ENCODE measurements at places on chromosomes 16 and 17.

DNA sequence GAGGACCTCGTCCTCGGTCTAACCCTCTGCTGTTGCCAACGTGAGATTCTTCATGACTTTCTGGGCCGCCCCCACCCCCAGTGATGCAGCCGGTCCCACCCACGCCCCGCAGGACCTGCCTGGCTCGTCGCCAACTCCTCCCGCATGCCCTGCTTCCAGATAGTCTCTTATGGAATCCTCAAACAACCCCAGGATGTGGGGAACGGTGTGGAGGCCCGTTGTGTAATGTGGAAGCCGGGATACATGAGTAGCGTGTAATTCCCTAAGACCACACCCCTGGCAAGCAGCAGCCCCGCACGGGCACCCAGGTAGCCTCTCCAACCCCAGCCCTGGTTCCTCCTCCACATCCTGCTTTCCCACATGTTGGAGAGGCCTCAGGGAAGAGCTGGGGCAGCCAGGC is 275.9 kb downstream of the C16orf95 start:
- no peak for DNase-seq
- H3K36me3 ChIP-seq = no peaks in the 10 kb centered on the region
- H3K4me1 ChIP-seq = peaks cover 7% of the 10 kb centered on the region
- no peak overlapping the region for H3K4me3 ChIP-seq
- H3K27me3 ChIP-seq = no peaks in the 10 kb centered on the region

DNA sequence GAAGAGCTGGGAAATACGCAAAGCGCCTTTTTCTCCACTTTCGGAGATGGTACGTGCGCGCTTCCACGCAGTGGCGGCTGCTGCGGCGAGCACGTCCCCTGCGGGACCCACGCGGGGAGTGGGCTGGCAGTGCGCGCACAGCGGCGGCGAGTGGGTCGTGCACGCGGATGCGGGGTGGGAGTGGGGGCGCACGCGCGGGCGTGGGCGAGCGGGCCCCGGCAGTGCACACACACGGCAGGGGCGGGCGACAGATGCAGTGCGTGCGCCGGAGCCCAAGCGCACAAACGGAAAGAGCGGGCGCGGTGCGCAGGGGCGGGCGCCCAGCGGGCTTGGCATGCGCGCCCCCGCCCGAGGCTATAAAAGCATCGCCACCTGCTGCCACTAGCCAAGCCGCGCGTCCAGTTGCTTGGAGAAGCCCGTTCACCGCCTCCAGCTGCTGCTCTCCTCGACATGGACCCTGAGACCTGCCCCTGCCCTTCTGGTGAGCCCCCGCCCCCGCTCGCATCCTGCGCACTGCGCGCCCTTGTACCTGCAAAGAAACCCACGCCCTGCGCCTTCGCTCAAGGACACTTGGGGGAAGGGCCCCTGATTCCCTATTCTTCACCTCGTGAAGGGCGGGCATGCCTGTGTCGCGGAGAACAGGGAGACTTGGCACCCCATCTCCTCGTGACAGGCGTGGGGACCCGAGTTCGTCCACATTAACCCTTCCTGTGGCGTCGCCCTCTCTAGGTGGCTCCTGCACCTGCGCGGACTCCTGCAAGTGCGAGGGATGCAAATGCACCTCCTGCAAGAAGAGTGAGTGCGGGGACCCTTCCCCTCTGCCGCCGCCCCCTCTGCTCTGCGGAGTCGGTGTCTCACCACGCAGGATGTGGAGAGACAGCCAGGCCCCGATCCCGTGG is at the start of gene MT3:
TSS of gene MT3 (plus strand) at position 388 of the 899 bp plus-strand sequence. CDS start at position 451, 63 bp downstream.
- H3K4me1 ChIP-seq = peaks cover 10% of the 10 kb centered on the region
- peaks cover 66% of the 10 kb centered on the region for H3K27me3 ChIP-seq
- no peak within 1 kb of the TSS for H3K27ac ChIP-seq
- peak within 1 kb of the TSS; percentile 70 for H3K4me3 ChIP-seq
- DNase-seq = no peak

- H3K36me3 ChIP-seq = peaks cover 6% of the 10 kb centered on the region
- H3K4me1 ChIP-seq = no peaks in the 10 kb centered on the region
Observed at GRCh38 chr17:58985367-58985766, 121.3 kb downstream of the TRIM37 start.

GRCh38 chr16:86227041-86227440 is 283.3 kb upstream of the FOXF1 start:
- no peak for DNase-seq
- H3K36me3 ChIP-seq = no peaks in the 10 kb centered on the region
- peaks cover 54% of the 10 kb centered on the region for H3K27me3 ChIP-seq
- H3K27ac ChIP-seq = no peak overlapping the region
- H3K4me1 ChIP-seq = no peaks in the 10 kb centered on the region

DNA sequence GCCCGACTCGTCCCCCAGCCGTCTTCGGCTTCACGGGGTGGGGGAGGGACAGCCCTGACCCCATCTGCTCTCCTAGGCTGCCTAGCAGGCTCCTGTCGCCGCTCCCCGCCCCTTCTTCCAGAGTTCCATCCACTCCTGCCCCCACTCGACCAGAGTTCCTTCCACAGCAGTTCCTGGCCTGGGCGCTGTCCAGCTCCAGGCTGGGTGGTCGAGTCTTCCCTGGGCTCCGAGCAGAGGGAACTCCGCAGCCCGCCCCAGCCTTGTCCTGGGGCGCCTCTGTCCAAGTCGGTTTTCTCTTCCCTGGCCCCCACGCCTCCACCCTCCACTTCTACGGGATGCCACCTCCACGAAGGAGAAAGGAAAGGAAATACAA is 1.4 kb downstream of the PYY start:
- peak; percentile 23 for DNase-seq
- H3K27me3 ChIP-seq = peaks cover 69% of the 10 kb centered on the region
- peaks cover 11% of the 10 kb centered on the region for H3K4me1 ChIP-seq
- no peak overlapping the region for H3K4me3 ChIP-seq
- no peak overlapping the region for H3K27ac ChIP-seq
- peaks cover 7% of the 10 kb centered on the region for H3K36me3 ChIP-seq

DNA sequence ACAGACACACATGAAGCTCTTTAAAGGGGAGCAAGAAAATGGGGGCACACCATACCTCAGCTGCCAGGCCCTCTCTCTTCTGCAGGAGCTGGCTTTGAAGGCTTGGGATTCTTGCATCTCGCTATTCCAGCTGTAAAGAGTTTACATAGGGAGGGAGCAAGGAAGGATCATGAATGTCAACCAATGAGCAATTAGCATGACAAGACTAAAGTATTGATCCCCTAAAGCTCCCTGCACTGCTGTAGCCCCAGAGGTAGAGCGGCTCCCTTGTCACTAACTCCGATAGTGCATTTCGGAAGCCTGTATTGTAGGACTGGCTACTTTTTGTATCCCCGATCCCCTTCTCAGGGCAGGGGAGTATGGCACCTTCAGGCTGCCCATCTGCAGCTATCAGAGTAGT is 113.4 kb upstream of the PMFBP1 start:
- no peaks in the 10 kb centered on the region for H3K4me1 ChIP-seq
- no peaks in the 10 kb centered on the region for H3K36me3 ChIP-seq
- no peak overlapping the region for H3K4me3 ChIP-seq
- no peaks in the 10 kb centered on the region for H3K27me3 ChIP-seq
- DNase-seq = no peak

DNA sequence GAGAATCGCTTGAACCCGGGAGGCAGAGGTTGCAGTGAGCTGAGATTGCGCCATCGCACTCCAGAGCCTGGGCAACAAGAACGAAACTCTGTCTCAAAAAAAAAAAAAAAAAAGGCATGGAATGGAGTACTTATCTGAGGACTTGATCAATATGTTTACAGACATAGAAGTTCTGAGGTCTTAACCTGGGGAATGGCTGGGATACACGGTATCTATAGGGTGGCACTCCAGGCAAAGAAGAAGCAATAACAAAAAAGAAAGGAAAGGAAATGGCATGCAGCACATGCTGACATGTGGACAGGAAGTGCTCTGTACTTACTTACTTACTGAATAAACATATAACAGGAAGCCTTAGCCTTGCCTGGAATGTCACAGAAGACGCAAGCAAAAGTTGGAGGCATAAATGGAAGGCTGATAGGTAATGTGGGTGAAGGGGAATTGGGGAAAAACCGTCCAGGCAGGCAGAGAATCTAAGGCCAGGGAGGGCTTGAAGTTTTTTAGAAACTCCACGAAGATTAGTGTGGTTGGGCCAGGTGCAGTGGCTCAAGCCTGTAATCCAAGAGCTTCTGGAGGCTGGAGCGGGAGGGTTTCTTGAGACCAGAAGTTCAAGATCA is 10.1 kb upstream of the SPOP start:
- no peaks in the 10 kb centered on the region for H3K4me1 ChIP-seq
- H3K4me3 ChIP-seq = no peak overlapping the region
- no peaks in the 10 kb centered on the region for H3K27me3 ChIP-seq
- DNase-seq = peak; percentile 56
- no peak overlapping the region for H3K27ac ChIP-seq

DNA sequence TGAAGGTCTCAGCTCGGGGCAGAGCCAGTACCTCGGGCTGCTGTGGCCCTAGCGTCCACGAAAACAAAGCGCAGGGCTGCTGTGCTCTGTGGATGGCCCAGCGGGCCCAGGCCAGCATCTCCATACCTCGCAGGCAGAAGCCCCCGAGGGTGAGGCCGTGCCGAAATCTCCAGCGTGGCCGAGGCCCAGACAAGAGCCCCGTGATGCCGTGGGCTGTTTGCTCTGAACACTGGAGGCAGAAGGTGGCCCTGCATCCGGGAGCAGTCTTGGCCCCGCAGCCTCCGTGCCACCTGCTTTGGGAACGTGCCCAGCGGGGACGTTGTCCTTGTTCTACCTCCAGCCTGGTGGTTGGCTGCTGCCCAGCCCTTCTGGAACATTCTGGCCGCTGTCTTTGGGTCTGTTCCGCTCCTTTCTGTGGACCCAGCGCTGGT is 121.4 kb downstream of the BANP start:
- peaks cover 7% of the 10 kb centered on the region for H3K4me1 ChIP-seq
- H3K27me3 ChIP-seq = no peaks in the 10 kb centered on the region
- H3K27ac ChIP-seq = no peak overlapping the region
- DNase-seq = no peak

- no peak overlapping the region for H3K27ac ChIP-seq
- no peaks in the 10 kb centered on the region for H3K27me3 ChIP-seq
- peaks cover 3% of the 10 kb centered on the region for H3K4me1 ChIP-seq
- no peaks in the 10 kb centered on the region for H3K36me3 ChIP-seq
Observed at GRCh38 chr17:65690626-65691310, 129.3 kb upstream of the AXIN2 start.

DNA sequence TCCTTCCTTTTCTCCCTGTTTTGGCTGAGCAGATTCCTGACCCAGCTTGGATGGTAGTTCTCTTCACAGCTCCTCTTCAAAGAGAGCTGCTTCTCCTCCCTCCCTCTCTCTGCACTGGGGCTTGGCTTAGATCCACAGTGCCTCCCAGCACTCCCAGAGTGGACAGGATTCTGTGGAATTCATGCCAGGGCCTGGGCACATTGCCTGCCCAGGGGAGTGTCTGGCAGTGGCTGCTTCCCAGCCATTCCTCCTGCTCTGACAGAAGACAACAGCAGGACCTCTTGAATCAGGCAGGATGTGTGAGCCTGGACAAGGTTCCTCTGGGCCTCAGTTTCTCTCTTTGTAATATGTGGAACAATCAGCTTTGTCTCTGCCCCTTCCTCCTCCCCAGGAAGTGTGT is 4.5 kb upstream of the MMP28 start:
- H3K4me3 ChIP-seq = no peak overlapping the region
- no peak for DNase-seq
- no peak overlapping the region for H3K27ac ChIP-seq
- H3K4me1 ChIP-seq = peaks cover 9% of the 10 kb centered on the region

DNA sequence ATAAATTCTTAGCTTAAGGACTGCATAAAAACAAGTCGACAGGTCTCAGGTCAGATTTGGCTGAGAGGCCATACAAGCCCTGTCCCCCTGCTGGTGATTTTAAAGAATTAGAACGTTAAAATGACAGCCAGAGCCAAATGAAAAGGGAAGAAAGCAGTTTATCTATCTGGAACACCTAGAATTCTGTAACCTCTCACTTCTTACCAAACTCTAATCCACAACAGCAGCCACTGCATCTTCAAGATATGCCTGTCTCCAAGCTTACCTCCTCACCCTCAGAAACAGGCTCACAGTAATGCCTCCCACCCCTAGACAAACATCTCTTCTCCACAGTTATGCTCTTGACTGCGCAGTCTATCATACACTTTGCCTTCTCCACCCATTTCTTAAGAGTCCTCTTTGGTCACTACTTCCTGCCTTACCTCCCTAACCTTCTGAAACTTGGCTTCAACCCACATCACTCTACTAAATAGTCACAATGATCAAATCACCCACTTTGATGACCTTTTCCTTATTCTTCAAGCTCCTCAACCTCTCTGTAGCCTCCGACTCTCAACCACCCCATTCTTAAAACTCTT is 14.2 kb downstream of the ANKFY1 start:
- H3K27ac ChIP-seq = no peak overlapping the region
- H3K4me3 ChIP-seq = no peak overlapping the region
- H3K27me3 ChIP-seq = no peaks in the 10 kb centered on the region
- peaks cover 13% of the 10 kb centered on the region for H3K36me3 ChIP-seq
- peaks cover 5% of the 10 kb centered on the region for H3K4me1 ChIP-seq
- DNase-seq = peak; percentile 61

- H3K27ac ChIP-seq = no peak overlapping the region
- peaks cover 5% of the 10 kb centered on the region for H3K4me1 ChIP-seq
- peaks cover 3% of the 10 kb centered on the region for H3K27me3 ChIP-seq
- DNase-seq = no peak
- H3K4me3 ChIP-seq = no peak overlapping the region
Observed at GRCh38 chr17:156094-156621, 18.8 kb downstream of the SCGB1C2 start.
